ENCODE measurements at places on chromosomes 5 and 9.

- DNase-seq: no peak
Measured at GRCh38 chr5:133368916-133369783, 243.2 kb downstream of the FSTL4 start.

DNA sequence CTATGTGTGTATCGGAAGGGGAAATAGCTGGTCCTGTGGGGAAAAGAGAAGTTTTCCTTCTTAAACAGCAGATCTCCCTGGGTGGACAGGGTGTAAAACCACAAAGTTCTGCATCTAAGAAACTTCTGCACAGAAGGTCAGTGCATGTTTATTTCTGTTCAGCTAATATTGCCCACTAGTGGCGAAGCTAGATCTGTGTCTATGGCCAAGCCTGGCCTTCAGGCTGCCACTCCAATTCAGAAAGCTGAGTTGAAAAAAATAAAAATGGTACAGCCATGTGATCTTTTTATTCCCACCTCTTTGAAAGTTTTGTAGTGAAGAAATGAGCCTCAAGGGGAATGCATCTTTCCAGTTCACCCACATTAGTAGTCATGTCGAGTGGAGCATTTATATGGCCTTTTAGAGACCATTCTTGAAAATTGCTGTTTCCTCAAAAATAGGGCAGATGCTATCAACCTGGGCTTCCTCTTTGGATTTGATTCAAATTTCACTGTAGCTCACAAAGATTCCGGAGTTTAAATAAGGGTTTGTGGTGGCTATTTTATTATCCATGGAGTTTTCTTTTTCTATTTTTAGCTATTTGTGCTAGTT lies 488.0 kb downstream of the PRELID2 start:
- no peak for DNase-seq

GRCh38 chr5:126780165-126780827 lies 3.4 kb downstream of the LMNB1 start:
- no peak for DNase-seq

- DNase-seq: no peak
Measured at GRCh38 chr5:65262096-65262495, 219.6 kb downstream of the ADAMTS6 start.

- peak; percentile 84 for DNase-seq
Measured at GRCh38 chr5:11234501-11234911, 473.5 kb upstream of the DAP start.

DNA sequence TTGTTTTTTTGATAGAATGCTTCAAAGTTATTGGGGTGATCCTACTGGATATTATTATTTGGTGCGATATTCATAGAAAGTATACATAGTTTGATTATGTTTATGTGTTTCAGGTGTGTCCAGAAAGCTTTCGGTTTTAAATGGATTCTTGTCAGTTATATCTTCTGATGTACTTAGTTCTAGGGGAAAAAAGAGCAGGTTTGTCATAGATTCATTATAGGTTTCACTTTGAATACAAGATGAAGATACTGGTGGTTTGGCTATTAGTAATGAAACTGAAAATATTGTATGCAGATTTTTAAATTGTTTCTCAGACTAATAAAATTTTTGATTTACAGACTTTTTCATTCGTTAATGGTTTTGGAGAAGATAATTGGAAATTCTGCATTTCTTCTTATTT lies 98.9 kb downstream of the MAN2A1 start:
- no peak for DNase-seq

- peak; percentile 78 for DNase-seq
Measured at GRCh38 chr9:100473276-100474081, 530 bp downstream of the TMEFF1 start.

DNA sequence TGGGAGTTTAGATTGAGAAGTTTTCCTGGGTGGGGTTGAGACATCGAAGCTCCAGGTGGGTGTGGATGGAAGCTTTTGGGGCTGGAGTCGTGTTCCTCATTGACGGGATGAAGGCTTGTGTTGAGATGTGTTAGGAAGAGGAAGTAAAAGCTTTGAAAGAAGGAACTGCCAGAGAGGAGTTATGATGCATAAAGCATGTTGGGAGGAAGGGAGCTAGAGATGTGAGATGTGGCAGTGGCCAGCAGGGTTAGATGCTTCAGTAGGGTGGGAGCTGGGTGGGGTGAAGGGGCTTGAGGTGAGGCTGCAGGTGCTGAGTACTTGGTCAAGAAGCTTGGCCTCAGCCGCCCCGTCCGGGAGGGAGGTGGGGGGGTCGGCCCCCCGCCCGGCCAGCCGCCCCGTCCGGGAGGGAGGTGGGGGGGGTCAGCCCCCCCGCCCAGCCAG lies 56.7 kb downstream of the HSPA4 start:
- DNase-seq: no peak

DNA sequence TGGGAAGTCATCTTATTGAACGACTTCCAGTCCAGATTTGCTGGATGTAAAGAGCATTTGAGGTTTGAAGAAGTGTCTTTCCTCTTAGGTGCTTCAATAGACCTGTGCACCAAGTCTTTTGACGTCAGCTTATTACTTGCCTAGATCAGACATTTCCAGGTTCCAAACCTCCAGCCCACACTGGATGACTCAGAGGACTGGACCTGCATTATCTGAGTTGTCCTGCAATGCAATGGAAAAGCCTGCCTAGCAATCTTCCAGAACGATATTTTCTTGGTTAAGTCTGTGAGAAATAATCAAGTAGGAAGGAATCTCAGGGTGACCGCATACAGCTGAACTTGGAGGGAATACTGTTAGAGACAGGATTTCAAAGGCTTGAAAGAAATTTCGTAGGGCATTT lies 147.2 kb upstream of the MOCS2 start:
- no peak for DNase-seq

GRCh38 chr5:81212211-81212751 lies 20.8 kb upstream of the CKMT2 start:
- DNase-seq: no peak

DNA sequence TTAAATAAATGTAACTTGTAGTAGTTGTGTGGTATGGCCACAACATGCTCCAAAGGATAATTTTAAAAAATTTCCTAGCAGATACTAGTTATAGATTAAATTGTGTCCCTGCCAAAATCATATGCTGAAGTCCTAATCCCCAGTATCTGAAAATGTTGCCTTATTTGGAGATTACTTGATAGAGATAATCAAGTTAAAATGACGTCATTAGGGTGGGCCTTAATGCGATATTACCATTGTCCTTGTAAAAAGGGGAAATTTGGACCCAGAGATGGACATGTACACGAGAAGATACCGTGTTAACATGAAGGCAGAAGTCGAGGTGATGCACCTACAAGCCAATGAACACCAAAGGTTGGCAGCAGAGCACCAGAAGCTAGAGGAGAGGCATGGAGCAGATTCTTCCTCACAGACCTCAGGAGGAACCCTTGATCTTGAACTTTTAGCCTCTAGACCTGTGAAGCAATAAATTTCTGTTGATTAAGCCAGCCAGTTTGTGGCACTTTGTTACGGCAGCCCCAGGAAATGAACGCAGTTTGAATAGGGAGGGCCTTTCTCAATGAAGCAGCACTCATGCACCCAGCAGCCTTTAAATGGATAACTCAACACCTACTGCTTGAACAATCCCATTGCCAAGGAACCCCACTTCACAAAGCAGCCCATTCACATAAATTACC lies 148.9 kb downstream of the ARHGAP26 start:
- no peak for DNase-seq

DNA sequence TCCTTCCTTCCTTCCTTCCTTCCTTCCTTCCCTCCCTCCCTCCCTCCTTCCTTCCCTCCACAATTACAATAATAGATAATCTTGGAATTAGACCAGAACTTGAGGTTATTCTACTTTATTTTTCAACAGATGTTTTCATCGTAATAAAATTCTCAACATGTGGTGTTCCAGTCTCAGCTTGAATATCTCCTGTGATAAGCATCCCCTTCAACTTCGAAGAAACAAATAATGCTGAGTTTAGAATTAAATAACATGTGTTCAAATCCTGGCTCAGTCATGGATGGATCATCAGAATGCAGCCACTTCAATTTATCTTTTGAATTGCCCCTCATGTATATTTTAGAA lies 91.4 kb upstream of the PAPPA start:
- DNase-seq: no peak

DNA sequence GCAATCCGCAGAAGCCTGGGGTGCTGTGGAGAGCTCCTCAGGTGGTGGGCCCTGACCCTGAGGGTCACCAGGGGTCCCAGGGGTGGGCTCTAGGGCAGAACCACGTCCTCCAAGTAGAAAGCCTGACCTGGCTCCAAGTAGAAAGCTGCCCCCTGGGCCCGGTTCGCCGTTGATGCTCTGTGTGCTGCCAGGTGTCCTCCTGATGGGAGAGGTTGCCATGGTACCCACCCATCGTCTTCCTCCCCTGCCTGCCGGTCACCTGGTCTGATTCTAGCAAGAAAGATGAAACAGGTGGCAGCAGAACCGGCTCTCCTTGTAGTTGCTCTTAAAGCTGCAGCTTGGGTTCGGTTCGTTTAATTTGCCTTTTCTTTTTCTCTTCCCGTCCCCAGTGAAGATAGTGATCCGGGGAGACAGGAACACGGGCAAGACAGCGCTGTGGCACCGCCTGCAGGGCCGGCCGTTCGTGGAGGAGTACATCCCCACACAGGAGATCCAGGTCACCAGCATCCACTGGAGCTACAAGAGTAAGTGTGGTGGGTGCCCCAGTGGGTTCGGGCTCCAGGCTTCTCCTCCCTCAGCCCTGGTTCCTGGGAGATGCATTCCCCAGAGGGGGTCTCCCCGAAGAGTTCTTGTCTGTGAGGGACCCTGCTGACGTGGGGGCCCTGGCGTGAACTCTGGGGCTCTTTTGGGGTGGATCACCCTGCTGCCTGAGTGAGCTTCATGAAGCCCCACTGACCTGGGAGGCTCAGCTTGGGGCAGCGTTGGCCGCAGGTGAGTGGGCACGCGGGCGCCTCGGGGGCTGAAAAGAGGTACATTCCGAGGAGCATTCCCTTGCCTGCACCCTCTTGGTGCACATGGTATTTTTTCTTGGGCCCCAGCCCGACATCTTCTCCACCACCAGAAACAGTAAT lies 15.6 kb downstream of the RABL6 start:
- no peak for DNase-seq

GRCh38 chr9:77945798-77946197 lies 85.8 kb downstream of the GNAQ start:
- no peak for DNase-seq

GRCh38 chr9:32940740-32941139 lies 60.7 kb downstream of the APTX start:
- no peak for DNase-seq

DNA sequence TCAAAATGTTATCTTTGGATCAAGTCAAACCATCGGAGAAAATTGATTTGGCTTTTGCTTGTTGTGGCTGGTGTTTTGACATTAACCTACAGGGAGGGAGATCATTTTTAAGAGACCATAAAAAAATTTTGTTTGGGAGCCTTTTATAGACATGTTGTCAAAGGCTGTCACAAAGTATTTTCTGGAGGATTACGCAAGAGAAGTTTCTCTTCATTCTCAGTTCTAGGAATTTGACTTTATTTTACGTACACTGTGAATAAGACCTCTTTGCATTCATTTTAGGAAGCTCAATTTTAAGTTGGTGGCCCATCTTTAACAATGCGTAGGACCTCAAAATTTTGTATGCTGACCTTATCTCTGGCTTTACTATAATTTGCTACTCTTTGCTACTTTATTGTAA lies 50.2 kb upstream of the SLC44A1 start:
- no peak for DNase-seq

DNA sequence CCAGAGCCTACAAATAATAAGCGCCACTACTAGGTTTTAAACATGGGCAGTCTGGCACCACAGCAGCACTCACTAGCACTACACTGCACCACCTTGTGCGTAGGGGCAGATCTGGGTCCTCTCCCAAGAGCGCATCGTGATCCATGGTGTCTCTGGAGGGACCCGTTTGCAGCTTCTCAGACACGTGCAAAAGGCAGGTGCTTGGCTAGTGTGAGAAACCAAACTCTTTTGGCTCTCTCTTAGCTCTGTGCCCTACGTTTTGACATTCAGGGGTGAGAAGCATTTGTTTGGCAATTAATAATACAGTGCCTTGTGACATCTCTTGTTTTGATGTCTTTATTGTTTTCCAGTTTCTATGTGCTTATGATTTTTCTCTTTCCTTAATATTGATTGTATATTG lies 75.4 kb upstream of the EGFLAM start:
- no peak for DNase-seq

DNA sequence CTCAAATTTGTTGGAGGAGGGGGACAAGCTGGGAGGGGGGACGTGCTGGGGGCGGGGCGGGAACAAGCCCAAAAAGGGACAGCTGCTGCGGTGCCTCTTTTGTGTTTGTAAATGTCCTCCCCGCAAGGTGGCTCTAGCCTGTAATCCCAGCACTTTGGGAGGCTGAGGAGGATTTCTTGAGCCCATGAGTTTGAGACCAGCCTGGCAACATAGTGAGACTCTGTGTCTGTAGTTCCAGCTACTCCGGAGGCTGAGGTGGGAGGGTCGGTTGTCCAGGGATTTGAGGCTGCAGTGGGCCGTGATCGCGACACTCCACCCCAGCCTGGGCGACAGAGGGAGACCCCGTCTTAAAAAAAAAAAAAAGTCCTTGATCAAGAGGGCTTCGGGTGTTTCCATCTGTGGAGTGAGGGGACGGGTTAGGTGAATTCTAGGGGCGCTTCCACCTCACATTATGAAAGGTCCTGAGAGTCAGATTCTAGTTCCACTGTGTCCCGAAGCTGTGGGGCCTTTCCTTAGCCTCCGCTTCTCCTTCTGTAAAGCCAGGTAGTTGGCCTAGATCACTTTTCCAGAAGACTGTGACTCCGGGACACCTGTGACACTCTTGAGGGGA lies 779 bp upstream of the CTNNA1 start:
- no peak for DNase-seq

GRCh38 chr5:52840277-52841050 lies 52.7 kb downstream of the ITGA1 start:
- DNase-seq: no peak

DNA sequence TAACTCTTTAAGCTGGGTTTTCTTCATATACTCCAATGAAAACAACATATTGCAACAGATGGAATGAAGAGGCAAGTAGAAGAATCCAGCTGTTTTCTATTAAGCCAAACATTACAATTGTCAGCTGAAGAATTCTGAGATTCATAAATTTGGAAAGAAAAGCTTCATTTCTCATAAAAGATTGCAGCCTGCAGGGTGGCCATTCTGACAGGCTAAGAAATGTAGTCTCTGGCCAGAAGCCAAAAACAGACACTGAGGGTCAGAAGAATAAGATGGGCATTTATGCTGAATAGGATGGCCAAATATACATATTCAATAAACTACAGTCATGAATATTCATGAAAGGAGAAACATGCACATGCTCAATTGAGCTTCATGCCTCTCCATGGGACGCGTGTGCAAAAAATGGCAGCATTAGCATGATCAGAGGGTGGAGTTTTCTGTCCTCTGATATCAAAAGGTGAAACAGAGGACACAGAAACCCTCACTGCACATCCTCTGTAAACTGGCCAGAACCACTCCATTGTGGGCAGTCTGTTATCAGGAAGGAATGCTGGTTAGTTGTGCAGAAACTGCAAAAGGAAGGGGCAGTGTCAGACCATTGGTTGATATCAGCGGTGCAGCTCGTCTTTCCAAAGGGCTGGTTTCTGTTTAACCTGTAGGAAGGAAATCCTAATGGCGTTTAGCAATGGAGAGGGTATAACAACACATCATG lies 50.2 kb downstream of the FXN start:
- no peak for DNase-seq

Measured in spleen (tissue), 13 donors.